ENCODE measurements at places on chromosomes 13 and 19. TPM values are rescaled to one million over a fixed set of nuclear protein-coding genes. Genes with fewer than 3 reads are reported as not detected.

The OR7C1 gene
- not detected for total RNA-seq

The ZNF93 gene
- total RNA-seq = 4.8 TPM

The NANOS3 gene
- not detected for total RNA-seq

The ZNF607 gene
- 1.8 TPM for total RNA-seq

The GFY gene
- total RNA-seq = not detected

The BEST2 gene
- total RNA-seq = not detected

The PCSK4 gene
- total RNA-seq = 1.9 TPM

The NALCN gene
- 0.44 TPM for total RNA-seq

The SIGLEC8 gene
- total RNA-seq = not detected

The PEAK3 gene
- 0.09 TPM for total RNA-seq

The PDE4A gene
- 9.8 TPM for total RNA-seq

The S1PR4 gene
- 9.9 TPM for total RNA-seq

The TNFRSF19 gene
- 3.1 TPM for total RNA-seq

The GNG7 gene
- total RNA-seq = 1.3 TPM

The LRRC25 gene
- total RNA-seq = 34.7 TPM

The FGF9 gene
- total RNA-seq = 0.16 TPM

The GPR12 gene
- not detected for total RNA-seq

The ZNF414 gene
- 7.8 TPM for total RNA-seq

The F10 gene
- total RNA-seq = 51.1 TPM

The MUC16 gene
- total RNA-seq = 47.5 TPM

The CCNE1 gene
- total RNA-seq = 2.9 TPM

The CERS1 gene
- total RNA-seq = 0.19 TPM

The LIG4 gene
- total RNA-seq = 8.0 TPM

The TGFB1 gene
- total RNA-seq = 43.0 TPM

The VSIG10L gene
- total RNA-seq = 1.0 TPM
